ENCODE measurements at places on chromosomes 3 and 15. TPM values are rescaled to one million over a fixed set of nuclear protein-coding genes. Genes with fewer than 3 reads are reported as not detected.

The PLSCR5 gene
- total RNA-seq: not detected

The PTH1R gene
- total RNA-seq: 15.6 TPM

The PRKCD gene
- total RNA-seq: 34.4 TPM

The ROBO1 gene
- 16.2 TPM for total RNA-seq

The LRRC49 gene
- 50.5 TPM for total RNA-seq

The ELL3 gene
- total RNA-seq: 1.9 TPM

The SLC22A13 gene
- total RNA-seq: 0.18 TPM

The CAMK2N2 gene
- not detected for total RNA-seq

The FSTL1 gene
- total RNA-seq: 735 TPM

The ATP13A5 gene
- total RNA-seq: not detected

Data from right cardiac atrium (tissue), 5 donors.